ENCODE measurements at places on chromosomes 3 and 15.

DNA sequence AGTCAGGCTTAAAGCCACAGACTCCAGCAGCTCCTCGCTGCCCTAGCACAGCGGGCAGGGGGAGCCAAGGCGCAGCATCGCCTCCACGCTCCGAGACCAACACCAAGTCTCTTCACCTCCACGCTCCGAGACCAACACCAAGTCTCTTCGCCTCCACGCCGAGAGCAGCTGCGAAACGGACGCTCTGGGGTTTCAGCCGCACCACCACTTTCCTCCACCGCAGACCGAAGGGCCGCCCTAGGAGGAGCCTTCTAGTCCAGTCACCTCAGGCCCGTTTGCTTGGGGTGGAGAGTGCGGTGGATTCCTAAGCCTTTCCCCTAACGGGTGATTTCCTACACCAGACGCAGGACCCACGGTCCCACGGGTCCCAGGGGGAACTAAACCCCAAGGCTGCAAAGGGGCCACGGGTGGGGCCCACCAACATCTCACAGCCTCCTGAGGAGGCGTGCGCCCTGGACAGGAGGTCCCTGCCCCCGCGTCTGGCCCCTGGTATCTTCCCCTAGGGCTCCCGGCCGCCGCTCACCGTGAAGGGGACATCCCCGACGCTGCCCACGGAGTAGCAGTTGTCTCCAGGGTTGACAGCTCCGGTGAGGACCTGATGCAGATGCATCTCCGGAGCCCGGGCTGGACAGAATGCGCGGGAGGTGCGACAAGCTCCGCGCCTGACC is 501 bp downstream of the DMXL2 start:
- DNase-seq: peak; percentile 35

DNA sequence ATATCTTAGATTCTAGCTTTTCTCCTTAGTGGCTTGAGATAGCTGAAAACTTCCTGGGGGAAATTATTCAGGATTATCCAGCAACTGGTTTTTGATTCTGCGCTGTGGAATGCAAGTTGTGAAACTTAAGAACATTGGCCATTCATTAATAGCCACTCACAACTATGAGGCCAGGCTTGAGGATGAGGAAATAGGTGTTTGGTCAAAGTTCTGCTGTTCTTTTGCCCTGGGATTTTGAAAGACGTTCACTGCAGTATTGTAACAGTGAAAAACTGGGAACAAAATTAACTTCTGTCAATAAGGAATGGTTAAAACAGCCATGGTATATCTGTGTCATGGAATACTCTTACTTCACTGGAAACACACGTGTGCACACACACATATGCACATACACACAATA is 44.1 kb downstream of the CTXND1 start:
- no peak for DNase-seq

- no peak for DNase-seq
Observed at GRCh38 chr3:150588027-150588830, 14.9 kb upstream of the SELENOT start.

DNA sequence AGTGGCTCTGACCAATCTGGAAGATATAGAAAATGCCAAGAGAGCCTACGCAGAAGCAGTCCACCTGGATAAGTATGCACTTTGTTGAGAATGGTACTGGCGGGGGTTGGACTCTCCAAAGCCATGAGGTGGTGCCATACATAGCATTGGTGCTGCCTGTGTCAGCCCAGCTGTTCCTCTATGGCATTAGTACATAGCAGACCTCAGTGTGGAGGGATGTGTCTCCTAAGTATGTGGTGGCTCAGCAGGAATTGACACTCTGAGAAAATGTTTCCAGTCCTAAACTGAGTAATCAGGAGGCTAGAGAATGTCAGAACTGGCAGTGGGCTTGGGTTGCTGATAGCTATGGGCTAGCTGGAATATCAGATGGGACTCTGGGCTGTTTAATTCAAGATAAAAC is 48.4 kb downstream of the ADPGK start:
- no peak for DNase-seq

DNA sequence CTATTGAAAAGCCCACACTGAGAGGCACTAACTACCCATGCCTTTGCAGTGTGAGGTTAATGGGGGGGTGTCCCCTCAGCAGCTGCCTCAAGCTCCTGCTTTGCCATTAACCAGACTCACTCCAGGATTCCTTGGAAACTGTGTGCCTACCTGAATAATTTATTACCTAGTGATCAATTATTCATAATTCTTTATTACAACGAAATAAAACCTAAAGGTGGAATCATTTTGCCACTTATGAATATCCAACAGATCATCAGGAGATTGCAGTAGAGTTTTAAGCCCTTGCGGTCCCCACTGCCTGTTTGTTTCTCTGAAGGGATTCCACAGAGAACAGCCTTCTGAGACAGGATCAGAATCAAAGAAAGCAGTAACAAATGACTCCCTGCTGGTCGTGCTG is 23.3 kb downstream of the NEK11 start:
- no peak for DNase-seq

GRCh38 chr15:32994810-32995424 is 199.6 kb downstream of the FMN1 start:
- no peak for DNase-seq

DNA sequence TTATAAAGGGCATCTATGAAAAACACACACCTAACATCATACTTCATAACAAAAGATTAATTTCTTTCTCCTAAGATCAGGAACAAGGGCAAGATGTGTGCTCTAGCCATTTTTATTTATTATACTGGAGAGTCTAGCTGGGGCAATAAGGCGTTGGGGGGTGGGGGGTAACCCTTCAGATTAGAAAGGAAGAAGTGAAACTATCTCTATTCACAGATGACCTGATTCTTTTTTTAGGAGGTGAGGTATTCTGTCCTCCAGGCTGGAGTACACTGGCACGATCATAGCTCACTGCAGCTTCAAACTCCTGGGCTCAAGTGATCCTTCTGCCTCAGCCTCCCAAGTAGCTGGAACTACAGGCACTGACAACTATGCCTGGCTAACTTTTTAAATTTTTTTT is 89.5 kb upstream of the MANF start:
- no peak for DNase-seq

- no peak for DNase-seq
Observed at GRCh38 chr3:27976933-27977332, 254.8 kb upstream of the EOMES start.

DNA sequence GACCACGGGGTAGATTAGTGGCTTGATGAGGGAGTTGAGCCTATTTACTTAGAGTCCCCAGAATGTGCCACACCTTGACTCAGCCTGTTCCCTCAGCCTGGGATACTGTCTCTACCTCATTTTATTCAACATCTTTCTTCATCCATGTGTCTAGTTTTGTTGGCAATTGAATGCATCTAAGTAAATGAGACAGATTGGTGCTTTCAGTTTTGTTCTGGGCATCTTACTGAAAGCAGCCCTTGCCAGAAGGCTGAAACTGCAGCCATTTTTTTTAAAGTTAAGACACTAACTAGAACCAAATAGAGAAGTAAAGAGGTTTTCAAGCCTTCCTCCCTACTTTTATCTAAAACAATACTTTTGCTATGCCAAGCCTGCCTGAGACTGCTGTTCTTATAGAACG is 246.8 kb downstream of the SLCO3A1 start:
- DNase-seq: no peak

DNA sequence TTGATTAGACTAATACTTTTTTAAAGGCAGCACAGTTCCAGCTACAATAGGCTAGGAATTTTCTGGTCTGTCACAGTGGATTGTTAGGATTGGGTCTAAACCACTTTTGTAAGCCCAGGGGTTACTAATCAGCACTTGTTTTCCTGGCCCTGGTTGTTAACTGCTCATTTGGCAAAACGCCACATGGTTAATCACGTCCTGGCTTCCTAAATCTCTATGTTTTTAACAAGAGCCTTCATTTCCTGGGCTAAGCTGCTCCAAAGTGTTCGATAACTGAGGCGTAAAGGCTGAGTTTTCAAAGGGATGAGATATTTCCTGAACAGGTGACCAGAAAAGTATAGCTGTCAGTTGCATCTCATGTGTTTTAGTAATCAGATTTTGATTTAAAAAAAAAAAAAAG is 38.9 kb upstream of the CLRN1 start:
- DNase-seq: no peak

DNA sequence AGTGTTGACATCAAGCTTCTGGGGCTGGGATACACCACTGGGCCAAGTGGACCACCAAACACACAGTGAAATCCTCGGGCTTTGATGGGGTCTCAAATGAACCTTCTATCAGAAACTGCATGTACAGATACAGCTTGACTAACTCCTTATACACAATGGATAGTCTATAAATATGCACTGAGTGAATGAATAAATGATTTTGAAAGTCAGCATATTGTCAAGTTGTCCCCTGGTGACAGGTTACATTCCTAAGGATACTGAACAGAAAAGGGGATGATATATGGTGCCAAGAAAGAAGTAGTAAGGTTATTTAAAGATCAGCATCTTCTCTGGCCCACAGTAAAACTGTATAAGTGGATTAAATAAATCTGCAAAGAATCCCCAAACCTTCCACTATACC is 159.4 kb upstream of the SLC2A2 start:
- DNase-seq: no peak

DNA sequence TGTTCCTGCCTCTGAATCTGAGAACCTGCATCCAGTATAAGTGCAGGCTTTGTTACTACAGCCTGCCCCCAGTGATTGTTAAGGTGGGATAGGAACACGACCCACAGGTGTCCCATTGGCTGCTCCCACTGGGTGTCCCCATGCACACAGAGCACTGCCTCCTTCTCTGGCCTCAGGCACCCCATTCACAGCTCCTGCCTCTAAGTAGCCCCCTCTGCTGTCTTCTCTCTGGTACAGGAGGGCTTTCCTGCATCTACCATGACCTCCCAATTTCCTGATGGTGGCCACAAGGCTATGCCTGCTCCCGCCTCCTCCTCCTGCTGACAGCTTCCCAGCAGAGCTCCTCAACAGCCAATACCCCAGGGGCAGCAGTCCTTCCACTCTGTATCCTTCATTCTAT is 238.6 kb upstream of the TMC3 start:
- no peak for DNase-seq

GRCh38 chr15:70297465-70298058 is 199.8 kb upstream of the TLE3 start:
- DNase-seq: no peak

GRCh38 chr3:47849699-47850563 is 47.0 kb downstream of the DHX30 start:
- no peak for DNase-seq

DNA sequence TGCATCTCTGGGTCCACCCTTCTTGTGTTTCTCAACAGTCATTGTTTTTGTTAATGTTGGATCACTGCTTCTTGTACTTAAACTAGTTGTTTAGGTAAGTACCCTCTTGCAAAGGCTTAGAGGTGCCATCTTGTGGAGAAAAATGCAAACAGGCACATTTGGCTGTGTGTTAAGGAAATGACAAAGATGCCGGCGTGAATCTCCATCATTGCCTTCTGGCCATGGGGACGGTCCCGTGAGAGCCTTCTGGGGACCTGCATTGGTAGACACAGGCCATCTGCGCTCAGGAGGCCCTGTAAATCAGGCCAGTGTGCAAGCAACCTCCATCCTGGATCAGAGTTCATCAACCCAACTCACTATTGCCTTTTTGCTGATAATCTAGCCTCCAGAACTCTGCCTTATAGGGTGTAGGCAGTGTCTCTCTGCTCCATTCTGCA is 158.6 kb upstream of the NR2E3 start:
- DNase-seq: no peak

- no peak for DNase-seq
Observed at GRCh38 chr3:38032328-38032865, 3.0 kb upstream of the PLCD1 start.

- DNase-seq: no peak
Observed at GRCh38 chr3:131705099-131705498, 202.3 kb upstream of the MRPL3 start.

- DNase-seq: no peak
Observed at GRCh38 chr3:152839511-152839910, 4.6 kb downstream of the P2RY1 start.

DNA sequence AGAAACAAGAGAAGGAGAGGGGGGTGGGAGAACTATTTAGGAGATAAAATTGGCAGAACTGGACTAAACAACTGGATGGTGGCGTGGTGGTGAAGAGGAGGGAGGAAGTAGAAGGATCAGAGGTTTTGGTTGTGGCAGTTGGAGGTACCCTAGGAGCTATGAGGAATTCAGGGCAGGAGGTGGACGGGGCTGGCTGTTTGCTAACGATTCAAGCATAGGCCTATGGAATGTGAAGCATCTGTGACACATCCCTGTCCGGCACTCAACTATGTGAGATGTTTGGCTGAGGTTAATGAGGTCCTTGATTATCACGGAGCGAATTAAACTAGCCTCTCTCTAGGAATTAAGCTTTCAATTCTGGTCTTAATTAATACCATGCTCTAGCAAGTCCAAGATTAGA is 13.5 kb downstream of the TARS3 start:
- no peak for DNase-seq

DNA sequence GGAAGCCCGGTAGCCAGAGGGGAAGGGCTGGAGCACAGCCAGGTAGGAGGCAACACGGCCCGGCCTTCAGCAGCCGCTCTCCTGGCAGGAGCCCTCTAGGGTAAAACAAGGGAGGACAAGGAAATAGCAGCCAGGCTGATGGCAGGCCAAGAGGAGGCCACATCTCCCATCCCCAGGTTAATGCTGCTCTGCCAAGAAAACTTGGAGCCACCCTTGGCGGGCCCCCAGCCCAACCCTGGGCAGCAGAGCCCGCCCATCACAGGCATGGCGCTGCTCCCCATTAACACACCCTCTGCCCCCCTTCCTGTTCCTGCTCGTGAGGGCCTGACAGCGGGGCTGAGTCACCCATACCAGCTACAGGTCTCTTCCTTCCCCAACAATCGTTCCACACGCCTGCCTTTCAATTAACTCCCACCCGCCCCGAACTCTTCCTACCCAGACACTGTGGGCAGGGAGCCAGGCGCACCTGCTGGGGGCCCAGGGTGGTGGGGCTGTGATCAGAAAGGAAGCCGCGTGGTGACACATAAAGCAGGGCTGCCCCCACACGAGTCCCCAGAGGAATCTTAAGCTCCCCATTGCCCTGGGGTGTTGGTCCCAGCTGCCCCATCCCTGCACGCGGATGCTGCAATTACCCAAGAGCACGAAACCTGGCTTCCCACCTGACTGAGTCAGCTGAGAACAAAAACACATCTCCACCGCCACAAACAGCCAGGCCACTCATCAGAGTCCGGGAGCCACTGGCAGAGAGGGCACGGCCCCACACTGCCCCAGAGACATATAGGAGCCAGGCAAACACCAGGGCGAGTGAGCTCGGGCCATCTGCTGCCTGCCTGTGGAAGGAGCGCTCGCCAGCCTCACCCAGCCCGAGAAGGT is at the start of gene C15orf62:
Gene C15orf62, plus strand, starts transcription at position 707 of the 873 bp plus-strand sequence. CDS start 516 bp downstream, outside the sequence.
- DNase-seq: peak; percentile 57

- DNase-seq: no peak
Observed at GRCh38 chr3:173583496-173583895, 186.0 kb downstream of the NLGN1 start.

GRCh38 chr15:88705769-88706165 is 67.0 kb downstream of the ISG20 start:
- no peak for DNase-seq
